Panc1 (cell line): ENCODE measurements at places on chromosomes 4 and X. TPM values are rescaled to one million over a fixed set of nuclear protein-coding genes. Genes with fewer than 3 reads are reported as not detected.

The FAM193A gene
- 25.7 TPM for total RNA-seq

The DGAT2L6 gene
- total RNA-seq: not detected

The PUDP gene
- 14.2 TPM for total RNA-seq

The DGKK gene
- total RNA-seq: not detected

The TEX13D gene
- not detected for total RNA-seq

The GAGE12F gene
- total RNA-seq: 0.49 TPM

The FHIP1A gene
- 0.39 TPM for total RNA-seq

The CT45A3 gene
- not detected for total RNA-seq

The LAS1L gene
- 56.4 TPM for total RNA-seq

The PPEF1 gene
- total RNA-seq: not detected

DNA sequence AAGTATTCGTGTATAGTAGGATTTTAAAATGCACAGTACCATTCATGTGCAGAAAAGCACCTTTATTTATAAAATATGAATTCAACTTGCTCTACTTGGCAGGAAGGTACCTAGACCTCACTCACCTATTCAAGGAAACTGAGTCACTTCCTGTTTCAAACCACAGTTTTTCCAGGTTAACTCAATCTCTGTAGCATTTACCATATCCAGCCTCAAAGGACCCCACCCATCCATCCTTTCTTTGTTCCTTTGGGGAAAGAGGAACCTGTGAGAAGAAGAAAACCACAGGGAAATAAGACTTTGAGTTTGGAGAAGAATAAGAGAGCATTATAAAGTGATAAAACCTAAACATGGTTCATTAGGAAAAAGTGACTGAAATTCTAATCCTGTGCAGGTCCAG is 250.7 kb downstream of the CBR4 start:
- no peak for DNase-seq

- DNase-seq: no peak
These were observed 2185.9 kb upstream of the TENM3 start for GRCh38 chr4:180057299-180057721.

DNA sequence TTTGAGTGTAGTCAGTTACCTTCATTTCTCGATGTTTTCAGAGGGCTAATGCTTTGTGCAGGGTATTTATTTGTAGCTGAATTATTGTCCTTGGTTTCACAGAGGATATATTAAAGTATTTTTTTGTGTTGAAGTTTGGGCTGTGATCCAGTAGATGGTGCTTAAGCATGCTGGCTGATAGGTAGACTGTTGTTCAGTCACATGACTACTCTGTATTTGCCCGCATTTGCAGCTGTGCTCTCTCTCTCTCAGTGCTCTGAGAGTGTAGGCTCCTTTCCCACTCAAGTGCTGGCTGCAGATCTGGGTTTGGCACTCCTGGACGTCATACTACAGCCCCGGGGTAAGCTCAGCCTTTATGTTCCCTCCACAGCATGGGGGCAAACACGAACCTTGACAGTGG is 21.7 kb downstream of the RAB40AL start:
- DNase-seq: no peak

DNA sequence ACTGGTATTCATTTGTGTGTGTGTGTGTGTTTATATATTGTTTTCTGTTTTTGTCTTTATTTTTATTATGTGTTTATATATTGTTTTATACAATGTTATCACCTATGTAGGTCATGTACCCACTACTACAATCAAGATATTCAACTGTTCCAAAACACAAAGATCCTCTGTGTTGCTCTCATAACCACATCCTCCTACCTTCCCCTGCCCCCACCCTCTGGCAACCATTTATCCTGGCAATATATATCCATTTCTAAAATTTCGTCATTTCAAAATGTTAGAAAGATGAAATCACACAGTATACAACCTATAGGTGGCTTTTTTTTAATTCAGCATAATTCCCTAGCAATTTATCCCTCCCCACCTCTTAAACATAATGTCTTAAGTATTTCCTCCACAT is 18.8 kb upstream of the RPL34 start:
- no peak for DNase-seq

GRCh38 chrX:71095981-71096759 is 519 bp downstream of the FOXO4 start:
- no peak for DNase-seq

DNA sequence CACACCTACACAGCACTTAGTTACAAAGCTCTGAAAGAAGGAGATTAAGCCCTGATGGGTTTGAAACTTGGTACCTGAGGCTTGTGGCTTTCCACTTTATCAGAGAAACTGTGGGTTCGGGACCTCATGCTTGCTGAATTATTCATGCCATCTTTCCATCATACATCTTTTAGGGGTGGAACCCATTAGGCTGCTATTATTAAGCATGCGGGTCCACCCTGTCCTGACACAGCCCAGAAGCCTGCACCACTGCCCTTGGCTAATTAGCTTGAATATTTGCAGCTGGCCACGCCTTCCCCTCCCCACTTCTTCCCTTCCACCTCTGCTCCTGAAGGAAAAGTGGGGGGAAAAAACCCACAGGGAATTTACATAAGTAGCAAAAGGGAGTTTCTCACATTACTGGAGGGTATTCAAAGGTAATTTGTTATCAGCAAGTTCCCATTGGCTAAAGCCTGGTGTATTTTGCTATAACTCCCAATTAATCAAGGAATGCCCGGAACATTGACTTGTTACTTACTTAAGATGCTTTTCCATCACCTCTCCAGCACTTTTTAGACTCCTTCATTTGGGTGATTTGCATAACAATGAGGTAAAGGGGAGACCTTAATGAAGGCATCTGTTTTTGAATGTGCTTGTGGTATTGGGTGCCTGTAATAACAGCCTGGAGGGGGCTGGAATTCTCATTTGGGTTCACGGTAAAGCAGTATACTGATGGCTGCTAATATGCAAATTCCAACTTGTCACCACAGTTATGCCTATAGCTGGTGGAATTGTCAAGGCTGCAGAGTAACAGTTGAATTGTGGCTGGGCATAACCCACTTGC is 231.7 kb upstream of the GATB start:
- DNase-seq: no peak

GRCh38 chrX:85004255-85004654 is 578 bp downstream of the APOOL start:
- DNase-seq: no peak

DNA sequence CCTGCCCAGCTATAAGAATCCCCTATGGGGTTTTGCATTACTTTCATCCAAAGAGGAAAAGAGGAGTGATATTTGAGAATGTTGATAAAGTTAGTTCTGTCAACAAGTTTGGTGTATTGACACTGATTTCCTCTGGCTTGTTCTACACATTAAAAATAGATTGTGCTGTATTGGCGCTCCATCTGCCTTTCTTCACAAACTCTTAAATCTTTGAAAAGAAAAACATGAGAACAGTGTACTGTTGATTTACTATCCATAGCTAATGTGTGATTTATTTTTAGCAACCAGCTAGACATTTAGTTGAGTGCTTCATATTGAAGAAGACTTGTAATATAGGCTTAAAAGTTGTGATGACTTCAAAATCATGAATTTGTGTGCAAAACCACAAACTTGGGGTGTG is 261.2 kb upstream of the ANKRD50 start:
- no peak for DNase-seq

DNA sequence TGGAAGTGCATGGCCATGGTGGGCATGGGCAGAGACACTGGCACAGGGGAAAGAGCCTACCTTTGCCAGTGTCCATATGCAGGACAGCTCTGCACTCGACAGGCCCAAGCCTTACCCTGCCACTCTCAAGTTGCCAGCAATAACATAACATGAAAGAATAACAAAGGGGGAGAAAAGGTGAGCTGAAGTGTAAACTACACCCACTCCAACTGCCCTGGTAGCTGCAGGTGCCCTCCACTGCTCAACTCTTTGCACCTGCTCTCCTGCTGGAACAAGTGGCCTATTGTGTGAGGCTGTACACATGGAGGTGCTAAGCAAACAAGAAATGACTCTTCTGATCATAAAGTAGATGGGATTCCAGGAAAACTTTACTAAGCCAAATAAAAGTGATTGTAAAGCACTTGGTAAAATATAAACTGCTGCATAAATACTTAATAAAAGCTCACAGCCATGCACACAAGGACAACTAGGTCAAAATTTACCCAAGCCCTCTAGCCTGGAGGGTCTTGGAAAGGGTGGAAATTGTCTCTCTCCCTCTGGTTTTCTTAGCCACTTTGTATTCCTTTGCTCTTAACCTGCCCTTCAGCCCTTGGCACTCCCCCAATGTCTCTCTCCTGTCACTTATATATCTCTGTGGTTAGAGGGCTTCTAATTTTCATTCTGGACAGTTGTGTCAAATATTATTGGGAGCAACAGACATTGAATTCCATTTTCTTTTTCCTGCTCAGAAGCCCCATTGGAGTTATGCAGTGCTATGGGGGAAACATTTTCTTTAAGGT is 261.2 kb upstream of the GPC4 start:
- no peak for DNase-seq

DNA sequence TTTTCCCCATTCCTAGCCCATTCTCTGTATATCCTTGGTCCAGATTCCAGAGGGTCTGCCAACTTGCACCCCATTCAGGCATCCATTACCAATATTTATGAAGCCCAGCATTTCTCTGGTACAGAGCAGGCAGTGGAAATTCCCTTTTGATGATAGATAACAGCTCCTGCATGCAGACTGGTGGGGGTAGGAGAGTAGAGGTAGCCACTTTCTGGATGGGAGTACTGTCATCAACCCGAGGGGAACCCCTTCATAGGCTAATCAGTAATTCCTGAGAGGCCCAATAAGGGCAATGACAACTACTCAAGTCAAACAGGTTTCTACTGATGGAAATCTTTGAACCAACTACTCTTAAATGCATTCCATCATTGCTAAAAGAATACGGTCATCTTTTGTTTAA is 63.7 kb downstream of the COL25A1 start:
- DNase-seq: no peak

DNA sequence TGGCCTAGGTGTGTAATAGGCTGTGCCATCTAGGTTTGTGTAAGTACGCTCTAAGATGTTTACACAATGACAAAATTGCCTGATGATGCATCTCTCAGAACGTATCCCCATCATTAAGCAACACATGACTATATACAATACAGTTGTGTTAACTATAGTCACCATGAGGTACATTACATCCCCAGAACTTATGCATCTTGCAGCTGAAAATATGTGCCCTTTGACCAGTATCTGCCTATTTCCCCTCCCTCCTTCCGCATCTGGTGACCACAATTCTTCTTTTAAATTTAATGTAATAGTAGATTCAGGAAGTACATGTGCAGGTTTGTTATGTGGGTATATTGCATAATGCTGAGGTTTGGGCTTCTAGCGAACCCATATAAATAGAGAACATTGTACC is 239.8 kb upstream of the IL1RAPL1 start:
- DNase-seq: no peak

- no peak for DNase-seq
These were observed 759.0 kb downstream of the ADGRL3 start for GRCh38 chr4:61959087-61959486.

DNA sequence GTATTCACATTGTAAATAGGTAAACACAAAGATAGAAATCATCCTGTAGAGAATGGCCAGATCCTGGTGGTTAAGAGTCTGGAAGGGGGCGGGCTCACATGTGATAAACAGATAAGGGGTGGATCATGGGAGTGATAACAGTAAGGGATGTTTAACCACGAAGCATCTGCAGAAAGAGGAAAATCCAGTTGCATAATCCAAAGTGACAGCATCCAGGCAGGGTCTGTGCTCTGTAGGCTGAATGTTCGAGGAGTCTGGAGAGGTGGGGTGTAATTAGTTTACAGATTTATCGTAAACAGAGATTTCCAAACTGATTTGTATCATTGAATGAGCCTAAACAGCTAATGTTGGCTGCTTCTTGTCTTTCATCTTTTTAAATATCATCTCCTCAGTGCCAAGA is 1009.8 kb upstream of the SLIT2 start:
- DNase-seq: no peak

- DNase-seq: no peak
These were observed 12.5 kb upstream of the S100P start for GRCh38 chr4:6681191-6681590.

DNA sequence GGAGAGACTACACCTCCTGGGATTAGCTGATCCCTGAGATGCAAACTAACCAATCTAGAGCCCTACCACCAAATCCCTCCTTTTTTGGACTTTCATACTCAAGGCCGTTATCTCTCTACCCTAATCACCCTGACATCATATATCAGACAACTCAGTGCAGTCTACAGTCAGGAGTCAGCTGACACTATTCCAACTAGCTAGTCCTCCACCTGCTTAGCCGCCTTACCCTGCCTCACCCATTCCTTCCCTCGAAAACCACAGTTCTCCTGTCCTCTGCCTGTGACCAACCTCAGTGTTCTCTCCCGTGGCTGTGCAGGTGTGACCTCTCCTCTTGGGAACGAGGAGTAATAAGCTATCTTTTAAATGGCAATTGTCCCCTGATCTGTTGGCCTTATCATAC is 1.8 kb upstream of the PPEF2 start:
- DNase-seq: no peak

DNA sequence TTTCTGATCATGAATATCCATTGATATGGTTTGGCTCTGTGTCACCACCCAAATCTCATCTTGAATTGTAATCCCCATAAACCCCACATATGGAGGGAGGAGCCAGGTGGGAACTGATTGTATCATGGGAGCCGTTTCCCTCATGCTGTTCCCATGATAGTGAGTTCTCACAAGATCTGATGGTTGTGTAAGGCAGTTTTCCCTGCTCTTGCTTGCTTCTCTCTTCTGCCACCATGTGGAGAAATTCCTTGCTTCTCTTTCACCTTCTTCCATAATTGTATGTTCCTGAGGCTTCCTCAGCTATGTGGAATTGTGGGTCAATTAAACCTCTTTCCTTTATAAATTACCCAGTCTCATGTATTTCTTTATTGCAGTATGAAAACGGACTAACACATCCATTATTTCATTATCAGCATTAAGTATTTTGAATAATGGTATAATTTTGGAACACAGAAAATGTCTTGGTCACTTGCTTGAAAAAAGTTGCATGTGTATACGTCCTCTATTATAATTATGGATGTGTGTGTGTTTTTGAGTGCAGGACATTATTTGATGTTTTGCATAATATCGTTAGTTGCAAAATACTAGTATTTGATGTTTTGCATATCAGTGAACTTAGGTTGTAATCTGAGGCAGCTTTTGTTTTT is 334.6 kb downstream of the PCDH10 start:
- DNase-seq: no peak

- DNase-seq: no peak
These were observed 289.7 kb downstream of the TRIML1 start for GRCh38 chr4:188428935-188429334.

GRCh38 chrX:24563291-24564010 is 83.7 kb downstream of the PCYT1B start:
- DNase-seq: no peak

GRCh38 chr4:150033901-150034300 is 44.3 kb upstream of the DCLK2 start:
- DNase-seq: no peak
